Upper lobe of left lung (tissue), 6 donors: ENCODE measurements at places on chromosomes 2 and 18. TPM values are rescaled to one million over a fixed set of nuclear protein-coding genes. Genes with fewer than 3 reads are reported as not detected.

- H3K4me3 ChIP-seq = no peak overlapping the region
- DNase-seq = no peak
- no peaks in the 10 kb centered on the region for H3K4me1 ChIP-seq
- H3K36me3 ChIP-seq = no peaks in the 10 kb centered on the region
- no peaks in the 10 kb centered on the region for H3K27me3 ChIP-seq
- no peak overlapping the region for H3K27ac ChIP-seq
Measured at GRCh38 chr18:6055711-6056110, 160.4 kb upstream of the TMEM200C start.

DNA sequence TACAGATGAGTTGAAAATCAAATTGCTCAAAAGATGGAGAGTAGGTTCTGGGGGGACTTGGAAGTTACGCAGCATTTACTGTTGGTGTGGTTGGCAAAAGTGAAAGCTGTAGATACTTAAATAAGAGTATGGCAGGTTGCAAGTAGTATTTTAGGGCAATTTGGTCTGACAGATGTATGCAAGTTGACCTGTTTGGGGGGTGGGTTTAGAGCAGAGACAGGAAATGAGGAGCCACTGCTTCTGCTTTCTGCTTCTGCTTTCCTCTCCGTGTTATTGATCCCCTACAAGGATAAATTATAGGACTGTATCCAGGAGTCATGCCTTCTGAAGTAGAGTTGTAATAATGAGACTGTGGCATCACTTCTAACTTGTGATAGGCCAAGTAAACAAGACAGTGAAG, 71.2 kb downstream of the EPAS1 start:
- DNase-seq = no peak
- H3K4me1 ChIP-seq = peaks cover 66% of the 10 kb centered on the region
- no peaks in the 10 kb centered on the region for H3K27me3 ChIP-seq
- peaks cover 29% of the 10 kb centered on the region for H3K36me3 ChIP-seq
- H3K27ac ChIP-seq = peak overlapping the region; percentile 76
- no peak overlapping the region for H3K4me3 ChIP-seq

GRCh38 chr18:71899183-71899582, 645.0 kb downstream of the CBLN2 start:
- no peaks in the 10 kb centered on the region for H3K36me3 ChIP-seq
- H3K4me3 ChIP-seq = no peak overlapping the region
- H3K27ac ChIP-seq = no peak overlapping the region
- no peak for DNase-seq

- no peak for DNase-seq
- H3K36me3 ChIP-seq = no peaks in the 10 kb centered on the region
- H3K27ac ChIP-seq = no peak overlapping the region
- H3K4me1 ChIP-seq = no peaks in the 10 kb centered on the region
- no peaks in the 10 kb centered on the region for H3K27me3 ChIP-seq
- H3K4me3 ChIP-seq = no peak overlapping the region
Measured at GRCh38 chr18:75010278-75010677, 198.7 kb downstream of the PTGR3 start.

- H3K4me1 ChIP-seq = no peaks in the 10 kb centered on the region
- no peaks in the 10 kb centered on the region for H3K27me3 ChIP-seq
- H3K4me3 ChIP-seq = no peak overlapping the region
- no peak for DNase-seq
Measured at GRCh38 chr2:148586522-148587128, 57.9 kb upstream of the EPC2 start.

DNA sequence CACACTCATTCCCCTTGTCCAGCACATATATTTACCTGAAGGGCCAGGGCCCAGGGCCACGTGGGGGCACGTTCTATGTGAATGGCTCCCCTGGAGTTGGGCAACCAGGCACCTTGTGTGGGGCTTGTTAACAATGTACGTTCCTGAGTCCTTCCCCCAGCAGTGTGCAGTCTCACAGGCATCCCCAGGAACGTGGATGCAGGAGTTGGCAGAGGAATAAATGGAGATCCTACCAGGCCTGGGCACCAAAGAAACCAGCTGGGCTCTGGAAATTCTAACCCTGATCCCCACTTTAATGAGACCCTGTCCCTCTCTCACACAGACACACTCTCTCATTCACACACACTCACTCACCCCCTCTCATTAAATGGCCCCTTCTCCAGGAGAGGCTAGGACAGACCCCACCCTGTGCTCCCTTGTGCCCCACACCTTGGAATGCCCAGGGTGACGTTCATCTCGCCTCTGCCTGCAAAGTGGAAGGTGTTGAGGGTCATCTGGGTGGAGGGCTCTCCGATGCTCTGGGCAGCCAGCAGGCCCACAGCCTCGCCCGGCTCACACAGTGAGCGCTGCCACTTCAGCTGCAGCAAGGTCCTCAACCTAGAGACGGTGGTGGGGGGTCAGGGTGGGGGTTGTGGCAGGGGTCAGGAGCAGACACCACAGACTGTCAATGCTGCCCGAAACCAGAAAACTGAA, 65.6 kb downstream of the POLR1A start:
- no peak overlapping the region for H3K4me3 ChIP-seq
- H3K27ac ChIP-seq = no peak overlapping the region
- H3K36me3 ChIP-seq = no peaks in the 10 kb centered on the region
- H3K27me3 ChIP-seq = no peaks in the 10 kb centered on the region
- DNase-seq = no peak
- H3K4me1 ChIP-seq = peaks cover 44% of the 10 kb centered on the region

DNA sequence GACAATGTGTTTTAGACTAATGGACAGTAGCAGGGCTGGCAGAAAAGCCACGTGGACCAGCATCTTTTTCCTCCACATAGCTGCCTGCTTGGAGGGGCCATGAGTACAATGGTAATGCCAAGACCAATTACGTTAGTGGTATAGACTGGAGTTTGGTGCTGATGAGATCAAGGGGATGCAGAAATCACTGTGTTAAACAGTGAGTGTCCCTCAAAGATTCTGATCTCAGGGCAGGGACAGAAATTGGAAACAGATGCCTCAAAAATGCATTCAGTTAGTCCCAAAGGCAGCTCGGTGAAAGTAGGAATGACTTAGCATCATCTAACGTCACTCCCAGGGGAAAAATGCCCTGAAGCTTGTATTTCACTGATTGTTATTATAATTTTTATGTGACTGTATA, 72.4 kb downstream of the SLC16A14 start:
- no peaks in the 10 kb centered on the region for H3K36me3 ChIP-seq
- DNase-seq = no peak
- no peak overlapping the region for H3K27ac ChIP-seq
- no peak overlapping the region for H3K4me3 ChIP-seq
- H3K4me1 ChIP-seq = no peaks in the 10 kb centered on the region
- no peaks in the 10 kb centered on the region for H3K27me3 ChIP-seq

DNA sequence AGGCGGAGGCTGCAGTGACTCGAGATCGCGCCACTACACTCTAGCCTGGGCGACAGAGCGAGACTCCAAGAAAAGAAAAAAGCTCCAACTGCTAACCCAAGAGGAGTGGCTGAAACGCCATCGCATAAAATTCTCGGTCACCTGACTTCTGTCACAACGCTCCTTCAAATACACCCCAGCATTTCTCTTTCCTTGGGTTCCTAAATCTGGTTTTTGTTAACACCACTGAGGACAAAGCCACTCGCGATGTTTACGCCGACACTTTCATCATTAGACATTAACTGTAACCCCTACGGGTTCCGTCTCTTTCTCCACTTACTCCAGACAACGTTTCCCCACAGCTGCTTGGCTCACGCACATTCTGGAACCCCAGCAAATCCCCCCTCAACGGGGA, 679 bp downstream of the CLK1 start:
- H3K36me3 ChIP-seq = peaks cover 7% of the 10 kb centered on the region
- H3K27me3 ChIP-seq = no peaks in the 10 kb centered on the region
- DNase-seq = no peak
- peak overlapping the region; percentile 100 for H3K27ac ChIP-seq
- H3K4me3 ChIP-seq = peak overlapping the region; percentile 71
- peaks cover 45% of the 10 kb centered on the region for H3K4me1 ChIP-seq

LOXHD1 gene
- 0.74 TPM for total RNA-seq

LYG2 gene
- not detected for total RNA-seq

ACVR1 gene
- total RNA-seq = 37.4 TPM
